ENCODE measurements at places on chromosomes 3 and 15. TPM values are rescaled to one million over a fixed set of nuclear protein-coding genes. Genes with fewer than 3 reads are reported as not detected.

DNA sequence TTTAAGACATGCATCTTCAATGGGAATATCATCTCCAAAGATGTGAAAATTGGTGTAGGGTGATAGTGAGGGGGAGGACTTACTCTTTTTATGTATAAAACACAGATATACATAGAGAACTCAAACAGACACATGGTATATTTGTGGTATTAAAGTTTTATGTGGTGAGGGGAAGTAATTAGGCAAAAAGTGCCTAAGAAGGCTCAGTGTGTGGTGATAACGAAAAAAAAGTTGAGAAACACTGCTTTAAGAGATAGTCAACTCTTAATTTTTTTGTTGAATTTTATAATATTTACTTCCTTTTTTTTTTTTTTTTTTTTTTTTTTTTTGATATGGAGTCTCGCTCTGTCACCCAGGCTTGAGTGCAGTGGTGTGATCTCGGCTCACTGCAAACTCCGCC is 174.2 kb upstream of the FRMD4B start:
- peaks cover 19% of the 10 kb centered on the region for H3K4me1 ChIP-seq
- H3K36me3 ChIP-seq, result no peaks in the 10 kb centered on the region
- H3K4me3 ChIP-seq, result no peak overlapping the region
- DNase-seq, result no peak
- no peaks in the 10 kb centered on the region for H3K27me3 ChIP-seq

- peaks cover 72% of the 10 kb centered on the region for H3K36me3 ChIP-seq
- no peak overlapping the region for H3K27ac ChIP-seq
- no peak for DNase-seq
- no peak overlapping the region for H3K4me3 ChIP-seq
- no peaks in the 10 kb centered on the region for H3K4me1 ChIP-seq
These were observed 39.0 kb downstream of the TAMM41 start for GRCh38 chr3:11807686-11808085.

- no peaks in the 10 kb centered on the region for H3K36me3 ChIP-seq
- no peak overlapping the region for H3K27ac ChIP-seq
- peaks cover 11% of the 10 kb centered on the region for H3K4me1 ChIP-seq
- no peaks in the 10 kb centered on the region for H3K27me3 ChIP-seq
These were observed 21.3 kb downstream of the DUT start for GRCh38 chr15:48352474-48353072.

DNA sequence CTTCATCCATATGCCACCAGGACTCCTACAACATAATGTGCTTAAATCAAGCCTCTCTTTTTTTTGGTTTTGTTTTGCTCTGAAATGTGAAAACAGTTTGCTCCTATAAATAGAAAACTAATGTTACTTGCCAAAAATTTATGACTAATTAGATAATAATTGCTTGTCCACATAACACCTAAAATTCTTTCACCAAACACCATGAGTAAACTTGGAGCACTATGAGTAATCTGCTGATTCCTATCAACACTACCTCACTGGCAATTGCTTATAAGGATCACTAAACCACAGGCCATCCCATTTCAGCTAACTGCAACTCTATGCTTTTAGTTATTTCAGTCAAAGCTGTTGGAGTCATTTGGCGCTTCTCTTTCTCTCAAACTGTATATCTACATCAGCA is 252.7 kb downstream of the EPHA3 start:
- H3K4me3 ChIP-seq, result no peak overlapping the region
- H3K27me3 ChIP-seq, result no peaks in the 10 kb centered on the region
- no peaks in the 10 kb centered on the region for H3K36me3 ChIP-seq

The ATP8B4 gene
- total RNA-seq, result not detected

The GABRA5 gene
- not detected for total RNA-seq

- H3K4me1 ChIP-seq, result peaks cover 11% of the 10 kb centered on the region
- H3K36me3 ChIP-seq, result no peaks in the 10 kb centered on the region
- DNase-seq, result peak; percentile 38
- no peaks in the 10 kb centered on the region for H3K27me3 ChIP-seq
- no peak overlapping the region for H3K4me3 ChIP-seq
These were observed 28.0 kb upstream of the ATG7 start for GRCh38 chr3:11244121-11244677.

DNA sequence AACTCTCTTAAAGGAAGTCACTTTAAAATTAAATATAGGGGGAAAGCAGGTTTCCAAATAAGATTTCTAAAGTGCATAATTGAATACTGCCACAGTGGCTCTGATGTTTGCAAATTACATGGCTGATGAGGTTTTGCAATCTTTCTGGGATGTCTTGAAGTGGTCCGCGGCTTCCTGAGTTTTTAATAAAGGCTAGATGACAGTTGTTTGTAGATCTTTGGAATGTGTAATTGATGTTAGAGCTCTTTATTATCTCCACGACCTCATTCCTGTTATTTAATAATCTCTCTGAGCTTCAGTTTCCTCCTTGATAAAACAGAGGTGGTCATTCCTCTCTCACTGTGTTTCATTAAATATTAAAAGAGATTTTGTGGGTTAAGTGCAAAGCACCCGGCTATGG is 27.0 kb upstream of the CEMIP start:
- H3K4me1 ChIP-seq, result no peaks in the 10 kb centered on the region
- DNase-seq, result no peak
- H3K27ac ChIP-seq, result no peak overlapping the region
- H3K27me3 ChIP-seq, result no peaks in the 10 kb centered on the region
- no peak overlapping the region for H3K4me3 ChIP-seq

The FANCD2OS gene
- total RNA-seq, result not detected

The SLCO2A1 gene
- 0.59 TPM for total RNA-seq

GRCh38 chr3:190738636-190739155 is 123.8 kb downstream of the GMNC start:
- no peak overlapping the region for H3K27ac ChIP-seq
- H3K4me1 ChIP-seq, result no peaks in the 10 kb centered on the region
- H3K36me3 ChIP-seq, result no peaks in the 10 kb centered on the region
- H3K4me3 ChIP-seq, result no peak overlapping the region

- DNase-seq, result peak; percentile 30
- H3K4me3 ChIP-seq, result no peak overlapping the region
- H3K36me3 ChIP-seq, result no peaks in the 10 kb centered on the region
- H3K4me1 ChIP-seq, result peaks cover 6% of the 10 kb centered on the region
- no peaks in the 10 kb centered on the region for H3K27me3 ChIP-seq
- no peak overlapping the region for H3K27ac ChIP-seq
These were observed 60.9 kb downstream of the ASB7 start for GRCh38 chr15:100663086-100663914.

DNA sequence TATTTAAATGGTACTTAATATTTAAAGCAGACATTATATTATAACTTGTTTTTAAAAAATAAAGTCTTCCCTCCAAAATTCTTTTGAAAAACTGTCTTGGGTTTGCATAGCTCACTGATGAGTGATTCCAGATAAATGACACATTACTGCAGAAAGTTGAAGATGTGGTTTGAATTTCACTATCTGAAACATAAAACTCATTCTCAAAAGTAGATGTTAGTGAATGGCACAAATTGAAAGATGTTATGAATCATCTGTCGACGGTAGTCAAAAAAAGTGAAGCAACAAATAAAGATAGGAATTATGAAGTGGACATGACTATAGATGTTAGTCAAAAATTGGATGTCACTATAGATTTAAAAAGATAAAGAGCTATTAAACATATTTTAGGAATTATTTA is 280.5 kb downstream of the GAP43 start:
- no peak overlapping the region for H3K27ac ChIP-seq
- H3K4me3 ChIP-seq, result no peak overlapping the region
- no peaks in the 10 kb centered on the region for H3K4me1 ChIP-seq
- no peaks in the 10 kb centered on the region for H3K27me3 ChIP-seq
- no peak for DNase-seq

The C3orf22 gene
- not detected for total RNA-seq

The BNC1 gene
- total RNA-seq, result 68.3 TPM

The SI gene
- not detected for total RNA-seq
